ENCODE measurements at places on chromosomes 2 and 18.

DNA sequence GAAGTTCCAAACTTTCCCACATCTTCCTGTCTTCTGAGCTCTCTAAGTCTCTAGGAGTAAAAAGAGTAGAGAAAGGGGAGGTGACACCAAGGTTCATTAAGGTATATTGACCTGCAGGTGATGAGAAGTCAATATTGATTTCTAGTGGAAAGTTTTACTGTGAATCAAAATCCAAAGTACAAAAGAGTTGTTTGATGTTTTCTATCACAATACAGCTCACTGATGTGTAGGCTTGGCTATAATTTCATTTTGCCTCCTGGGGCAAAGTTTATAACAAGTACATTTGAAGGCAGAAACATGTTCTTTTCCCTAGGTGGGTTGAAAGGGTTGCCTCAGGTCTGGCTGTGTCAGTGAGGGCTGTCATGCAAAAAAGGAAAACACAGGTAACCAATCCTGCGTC, 65.2 kb upstream of the LRPPRC start:
- no peak for DNase-seq

- peak; percentile 71 for DNase-seq
These were observed 47.4 kb downstream of the LRPPRC start for GRCh38 chr2:43948370-43948769.

DNA sequence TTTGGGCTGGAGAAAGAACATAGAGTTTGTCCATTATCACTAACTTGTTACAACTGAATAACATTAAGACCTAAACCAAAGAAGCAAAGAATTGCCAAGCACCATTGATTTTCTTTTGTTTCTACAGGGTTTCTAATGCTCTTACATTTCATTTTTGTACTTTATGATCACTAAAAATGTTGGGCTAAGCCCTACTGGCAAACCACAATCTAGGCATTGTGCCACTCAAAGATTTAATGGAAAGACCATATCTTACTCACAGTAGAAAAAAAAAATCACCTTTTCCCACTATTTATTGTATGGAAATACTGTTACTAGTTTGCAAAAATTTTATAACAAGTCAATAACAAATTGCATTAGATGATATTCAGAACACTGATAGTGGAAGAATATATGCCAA, 447.4 kb upstream of the PKDCC start:
- DNase-seq: no peak

DNA sequence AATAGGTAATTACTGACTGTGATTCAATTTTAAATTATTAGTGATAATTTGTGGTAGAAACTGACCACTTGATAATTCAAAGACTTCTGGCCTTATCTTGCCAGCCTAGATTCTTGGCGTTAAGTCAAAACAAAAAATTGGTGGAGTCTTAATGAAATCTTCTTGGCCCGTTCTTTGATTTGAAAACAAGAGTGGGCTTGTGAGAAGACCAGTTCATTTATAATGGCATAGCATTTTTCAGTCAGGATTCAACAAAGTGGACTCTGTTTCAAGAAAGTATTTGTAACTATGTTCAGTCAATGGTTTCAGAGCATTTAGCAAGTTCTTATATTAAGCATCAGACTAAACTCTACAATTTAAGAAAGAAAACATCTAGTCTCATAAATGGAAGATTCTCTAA, 26.0 kb downstream of the ITGA4 start:
- no peak for DNase-seq

DNA sequence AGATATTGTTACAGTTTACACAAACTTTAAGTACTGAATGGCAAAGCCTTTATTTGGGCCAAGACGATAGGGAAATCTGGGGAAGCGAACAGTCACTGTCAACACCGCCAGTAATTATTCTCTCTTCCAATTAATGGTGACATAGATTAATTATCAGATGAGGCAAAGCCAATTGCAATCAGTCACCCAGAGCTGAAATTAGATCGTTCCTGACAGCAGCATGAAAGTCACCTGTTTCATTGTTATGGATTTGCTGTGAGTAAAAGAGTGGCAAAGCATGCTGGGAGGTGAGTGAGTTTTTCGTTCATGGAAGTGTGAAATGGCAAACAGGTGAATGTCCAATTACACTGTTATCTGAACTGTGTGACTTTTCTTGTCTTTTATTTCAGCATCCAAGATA, 164.8 kb upstream of the KLHL14 start:
- no peak for DNase-seq
